ENCODE measurements at places on chromosomes 4 and X.
A peak's percentile ranks its signal among the peaks of the same experiment; 100 is the strongest.

GRCh38 chr4:127759893-127760292 is 22.2 kb upstream of the HSPA4L start:
- no peak for DNase-seq

DNA sequence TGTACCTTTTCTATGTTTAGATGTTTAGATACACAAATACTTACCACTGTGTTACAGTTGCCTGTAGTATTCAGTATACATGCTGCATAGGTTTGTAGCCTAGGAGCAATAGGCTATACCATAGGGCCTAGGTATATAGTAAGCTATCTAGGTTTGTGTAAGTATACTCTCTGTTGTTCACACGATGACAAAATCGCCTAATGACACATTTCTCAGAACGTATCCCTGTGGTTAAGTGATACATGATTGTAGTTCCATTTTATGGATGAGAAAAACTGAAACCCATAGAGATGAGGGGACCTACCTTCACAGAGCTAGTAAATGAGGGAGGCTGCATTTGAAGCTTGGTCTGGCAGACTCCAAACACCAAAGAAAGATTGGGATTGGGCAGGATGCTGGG is 79.4 kb upstream of the EFNB1 start:
- no peak for DNase-seq

GRCh38 chr4:163161536-163162205 is 5.0 kb downstream of the NAF1 start:
- no peak for DNase-seq

GRCh38 chr4:141565379-141566089 is 70.8 kb upstream of the IL15 start:
- DNase-seq = no peak

- DNase-seq = peak; percentile 74
These were observed at the start of gene C4orf33 for GRCh38 chr4:129095811-129096454. Gene C4orf33 (plus strand): TSS chr4:129096152. CDS start chr4:129102611, 6,459 bp downstream.

GRCh38 chrX:34656467-34656841 is 631 bp downstream of the TMEM47 start:
- DNase-seq = no peak

DNA sequence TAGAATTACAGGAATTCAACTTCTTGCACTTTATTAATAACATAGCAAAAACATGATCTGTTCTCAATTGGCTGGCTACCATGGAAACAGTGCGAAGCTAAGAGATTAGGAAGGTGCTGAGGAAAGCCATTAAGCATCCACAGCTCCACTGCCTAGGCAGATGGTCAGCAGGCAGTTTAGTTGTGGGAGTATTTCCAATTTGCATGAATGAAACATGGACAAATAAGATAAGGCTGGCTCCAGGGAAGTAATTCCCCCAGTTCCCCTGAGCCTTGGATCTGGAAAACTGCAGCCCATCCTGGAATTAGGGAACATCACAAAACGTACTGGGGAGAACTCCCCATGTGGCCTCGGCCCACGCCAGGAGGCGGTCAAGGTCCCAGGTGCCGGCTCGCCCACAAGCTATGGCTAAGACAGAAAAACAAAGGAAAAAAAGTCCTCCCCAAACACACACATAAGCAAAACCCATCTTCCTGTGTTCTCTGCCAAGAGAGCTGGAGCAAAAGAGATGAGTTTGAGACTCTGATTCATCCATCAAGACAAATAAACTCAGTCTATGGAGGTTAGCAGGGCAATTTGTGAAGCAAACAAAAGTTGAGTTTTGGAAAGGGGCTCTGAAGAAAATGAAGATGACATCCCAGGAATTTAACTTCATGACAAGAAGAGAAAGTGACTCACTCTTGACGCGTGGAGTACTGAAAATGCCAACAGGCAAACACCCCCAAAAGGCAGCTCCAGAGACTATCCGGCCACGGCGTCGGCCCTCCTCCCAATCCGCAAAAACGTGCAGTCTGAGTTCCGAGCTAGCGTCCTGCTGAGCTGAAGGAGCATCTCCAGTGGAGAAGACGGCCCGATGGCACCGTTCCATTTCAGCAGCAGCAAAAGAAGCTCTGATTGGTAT is 45.1 kb downstream of the IGFBP7 start:
- DNase-seq = no peak

DNA sequence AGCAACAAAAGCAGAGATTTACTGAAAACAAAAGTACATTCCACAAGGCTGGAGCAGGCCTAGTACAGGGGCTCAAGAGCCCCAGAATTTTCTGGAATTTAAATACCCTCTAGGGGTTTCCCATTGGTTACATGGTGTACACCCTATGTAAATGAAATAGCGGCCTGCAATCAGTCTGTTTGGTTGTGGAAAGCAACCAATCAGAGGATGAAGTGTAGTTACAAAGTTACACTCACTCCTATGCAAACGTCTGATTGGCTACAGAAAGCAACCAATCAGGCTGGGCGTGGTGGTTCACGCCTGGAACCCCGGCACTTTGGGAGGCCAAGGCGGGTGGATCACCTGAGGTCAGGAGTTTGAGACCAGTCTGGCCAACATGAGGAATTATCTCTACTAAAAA is 13.8 kb upstream of the TXLNG start:
- DNase-seq = no peak

GRCh38 chrX:106897259-106897658 is 5.9 kb downstream of the RIPPLY1 start:
- no peak for DNase-seq

GRCh38 chr4:151688003-151688784 is 72.6 kb downstream of the GATB start:
- DNase-seq = no peak

Measured in GM12864 (cell line).